Activated naive CD4-positive, alpha-beta T cell treated with anti-CD3 and anti-CD28 coated beads for 36 hours (primary cell): ENCODE measurements at places on chromosomes 1 and 21. TPM values are rescaled to one million over a fixed set of nuclear protein-coding genes. Genes with fewer than 3 reads are reported as not detected.
A peak's percentile ranks its signal among the peaks of the same experiment; 100 is the strongest.

Gene SYTL1
- 29.2 TPM for total RNA-seq

Gene SDC3
- 0.49 TPM for total RNA-seq

Gene DIO1
- not detected for total RNA-seq

Gene RNU1-3
- 1,386 TPM for total RNA-seq

Gene KCNQ4
- total RNA-seq, result 0.49 TPM

Gene TADA1
- 19.6 TPM for total RNA-seq

Gene AADACL4
- not detected for total RNA-seq

Gene ELAPOR1
- total RNA-seq, result 4.4 TPM

Gene S100A14
- total RNA-seq, result not detected

Gene LIX1L
- 44.3 TPM for total RNA-seq

Gene DNAJB4
- 10.4 TPM for total RNA-seq

Gene PTAFR
- total RNA-seq, result 0.07 TPM

Gene NR1I3
- total RNA-seq, result not detected

Gene C1QTNF12
- total RNA-seq, result 7.8 TPM

Gene PPM1J
- total RNA-seq, result 1.0 TPM

DNA sequence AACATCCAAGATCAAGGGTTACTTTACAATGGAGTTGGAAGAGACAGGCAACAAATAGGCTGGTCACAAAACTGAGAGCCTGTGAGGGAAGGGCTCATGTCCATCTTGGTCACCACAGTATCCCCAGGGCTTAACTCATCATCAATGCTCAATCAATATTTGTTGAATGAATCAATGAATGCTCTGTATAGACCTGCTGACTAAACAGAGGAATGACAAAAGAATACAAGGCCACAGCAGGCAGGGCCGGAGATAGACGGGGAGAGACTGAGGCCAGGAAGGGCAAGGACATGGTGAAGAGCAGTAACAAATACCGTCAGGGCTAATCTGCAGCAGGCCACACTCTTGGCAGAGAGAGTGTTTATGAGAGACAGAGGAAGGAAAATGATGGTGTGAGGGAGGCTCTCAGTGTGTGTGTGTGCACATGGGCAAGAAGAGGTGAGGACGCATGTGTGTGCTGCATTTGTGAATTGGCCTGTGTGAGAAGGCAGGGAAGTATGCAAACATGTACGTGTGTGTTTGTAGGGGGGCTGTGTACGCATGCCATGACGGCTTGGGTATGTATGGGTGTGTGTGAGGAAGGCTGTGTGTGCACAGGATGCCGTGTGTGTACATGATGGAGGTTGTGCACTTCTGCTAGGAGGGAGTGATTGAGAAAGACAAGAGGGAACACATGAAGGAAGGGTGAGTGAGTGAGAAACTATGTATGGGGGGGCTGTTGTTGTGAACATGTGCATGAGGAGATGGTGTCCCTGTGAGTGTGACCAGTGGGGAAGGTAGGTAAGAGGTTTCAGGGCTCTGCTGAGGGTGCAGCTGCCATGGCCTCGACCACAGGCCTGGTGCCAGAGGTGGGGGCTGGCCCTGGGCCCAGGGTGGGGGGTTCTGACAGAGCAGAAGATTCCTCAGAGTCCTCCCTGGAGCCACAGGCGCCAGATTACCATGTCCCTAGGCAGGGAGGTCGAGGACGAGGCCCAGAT, 15.4 kb downstream of the AHDC1 start:
- DNase-seq, result no peak

GRCh38 chr1:240999826-241000225, 357.2 kb downstream of the RGS7 start:
- no peak for DNase-seq

- no peak for DNase-seq
These were observed 37.7 kb upstream of the TMEM125 start for GRCh38 chr1:43232074-43232473.

GRCh38 chr21:41365377-41366107, 3.7 kb downstream of the MX2 start:
- no peak for DNase-seq

GRCh38 chr1:242524571-242525359, at the start of gene PLD5:
Gene PLD5 (minus strand): TSS chr1:242524697.
- DNase-seq, result no peak

GRCh38 chr1:182280504-182280900, 111.1 kb downstream of the GLUL start:
- no peak for DNase-seq

DNA sequence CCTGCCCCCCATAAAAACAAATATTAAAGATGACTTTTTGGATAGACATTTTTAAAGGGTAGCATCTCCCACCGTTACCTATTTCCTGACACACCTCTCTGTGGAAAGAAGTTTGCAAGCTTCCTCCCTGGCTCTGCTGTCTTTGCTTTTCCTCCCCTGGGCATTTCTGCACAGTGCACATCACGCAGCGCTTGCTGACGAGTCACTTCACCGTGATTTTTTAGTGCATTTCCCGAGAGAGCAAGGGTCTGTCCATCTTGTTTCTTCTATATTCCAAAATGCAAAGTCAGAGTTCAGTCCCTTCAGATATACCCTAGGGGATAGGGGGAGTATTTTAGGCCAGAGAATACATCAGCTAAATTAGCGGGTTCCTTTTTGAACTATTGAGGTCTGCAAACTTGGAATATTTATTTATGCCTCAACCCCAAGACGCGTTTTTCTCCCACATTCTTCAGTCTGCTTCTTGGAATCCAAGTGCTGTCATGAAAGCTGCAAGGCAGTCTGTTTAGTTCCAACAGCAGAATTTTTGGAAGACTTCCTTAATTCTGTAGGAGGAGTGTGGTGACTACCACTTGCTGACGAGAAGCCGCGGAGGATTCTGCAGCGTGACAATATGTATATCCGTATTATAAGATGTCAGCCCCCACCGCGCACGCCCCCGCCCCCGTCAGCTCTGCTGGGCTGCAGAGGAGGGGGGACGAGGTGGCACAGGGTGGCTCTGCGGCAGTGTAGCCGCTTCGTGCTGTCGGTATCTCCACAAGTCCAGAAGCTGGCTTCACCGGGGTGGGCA, 22.4 kb downstream of the SMYD2 start:
- DNase-seq, result no peak

DNA sequence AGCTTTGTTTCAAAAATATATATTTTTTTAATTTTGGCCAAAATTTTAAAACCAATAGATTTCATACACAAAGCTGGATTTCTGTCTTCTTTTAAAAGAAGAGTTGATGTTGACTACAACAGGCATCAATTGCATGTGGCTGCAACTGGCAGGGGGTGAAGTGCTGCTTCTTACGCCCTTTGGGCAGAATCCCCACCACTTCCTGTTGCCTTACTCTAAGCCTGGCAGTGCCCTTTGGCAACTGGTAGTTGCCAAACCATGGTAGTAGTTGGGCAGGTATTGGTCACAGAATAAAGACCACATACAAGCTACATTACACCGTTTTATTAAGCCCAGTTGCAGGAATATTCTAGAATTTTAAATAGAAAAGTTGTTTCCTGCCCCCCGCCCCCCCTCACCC, 17.0 kb downstream of the LAMC2 start:
- no peak for DNase-seq

GRCh38 chr21:36388835-36389234, 3.6 kb downstream of the CHAF1B start:
- peak; percentile 13 for DNase-seq

GRCh38 chr1:77996734-77997133, 8.0 kb upstream of the DNAJB4 start:
- no peak for DNase-seq

DNA sequence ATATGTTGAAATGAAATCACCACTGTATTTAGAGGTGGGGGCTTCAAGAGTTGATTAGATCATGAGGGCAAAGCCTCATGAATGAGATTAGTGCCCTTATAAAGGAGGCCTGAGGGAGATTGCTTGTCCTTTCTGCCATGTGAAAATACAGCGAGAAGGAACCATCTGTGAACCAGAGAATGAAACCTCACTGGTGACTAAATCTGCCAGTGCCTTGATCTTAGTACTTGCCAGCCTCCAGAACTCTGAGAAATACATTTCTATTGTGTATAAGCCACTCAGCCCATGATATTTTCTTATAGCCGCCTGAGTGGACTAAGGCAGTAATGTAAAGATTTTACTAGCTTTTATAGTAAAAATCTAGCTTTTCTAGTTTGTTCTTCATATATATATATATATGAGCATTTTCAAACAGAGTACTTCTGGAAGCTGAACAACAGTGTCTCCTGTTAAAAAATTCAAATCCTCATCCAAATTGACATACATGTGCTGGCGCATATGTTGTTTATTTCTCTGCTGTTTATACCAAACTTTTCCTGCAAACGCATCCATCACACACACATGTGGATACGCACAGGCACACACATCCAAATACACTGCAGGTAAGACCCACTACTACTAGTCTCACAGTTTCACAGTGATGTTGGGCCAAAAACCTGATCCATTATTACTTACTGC, 213.1 kb downstream of the RGS7 start:
- no peak for DNase-seq

DNA sequence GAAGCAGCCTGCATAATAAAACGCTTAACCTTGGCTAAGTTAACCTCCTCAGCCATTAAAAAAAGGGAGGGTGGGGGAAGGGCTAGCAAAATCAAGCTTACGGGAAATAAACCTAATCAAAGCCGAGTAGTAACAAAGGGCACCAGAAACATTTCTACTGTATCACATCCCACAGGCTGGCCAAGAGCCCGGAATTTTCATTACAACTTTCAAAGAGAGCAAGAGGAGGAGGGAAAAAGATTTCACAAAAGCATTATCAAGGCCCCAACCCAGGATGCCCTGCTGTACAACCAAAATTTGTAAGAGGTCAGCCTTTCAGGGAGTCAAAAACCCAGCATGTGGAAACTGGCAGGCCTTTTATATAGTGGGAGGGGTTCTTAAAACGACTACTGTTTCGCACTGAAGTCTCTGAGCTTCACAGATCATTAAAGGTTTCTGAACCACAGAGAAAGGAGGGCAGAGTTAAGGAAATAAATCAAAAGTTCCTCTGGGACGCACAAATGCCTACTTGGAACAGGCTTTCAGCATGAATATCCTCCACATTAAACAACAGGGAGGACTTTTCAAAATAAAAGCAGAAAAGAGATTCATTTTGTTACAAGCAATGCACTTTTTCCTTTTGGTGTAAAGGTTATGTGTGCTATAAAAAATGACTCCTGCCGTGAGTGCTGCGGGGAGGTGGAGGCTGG, 90.4 kb downstream of the SLC45A1 start:
- no peak for DNase-seq

DNA sequence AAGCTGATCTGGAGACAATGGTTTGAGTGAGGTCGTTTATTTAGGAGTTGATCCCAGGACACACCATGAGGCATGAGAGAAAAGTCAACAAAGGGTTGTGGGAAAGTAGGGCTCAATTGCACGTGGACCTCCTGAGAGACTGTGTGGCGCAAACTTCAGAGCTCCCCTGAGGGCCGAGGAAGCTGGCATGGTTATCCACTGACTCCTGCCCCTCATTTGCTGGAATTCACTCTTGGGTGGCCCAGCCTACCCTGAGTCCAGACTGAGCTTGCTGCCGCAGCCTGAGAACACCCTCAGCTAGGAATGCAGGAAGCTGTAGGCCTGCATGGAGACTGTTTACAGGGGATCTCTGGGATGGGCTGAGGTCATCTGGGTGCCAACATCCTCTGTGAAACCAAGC, 301.0 kb downstream of the RWDD3 start:
- no peak for DNase-seq

GRCh38 chr1:240813720-240814119, 201.8 kb upstream of the GREM2 start:
- no peak for DNase-seq

DNA sequence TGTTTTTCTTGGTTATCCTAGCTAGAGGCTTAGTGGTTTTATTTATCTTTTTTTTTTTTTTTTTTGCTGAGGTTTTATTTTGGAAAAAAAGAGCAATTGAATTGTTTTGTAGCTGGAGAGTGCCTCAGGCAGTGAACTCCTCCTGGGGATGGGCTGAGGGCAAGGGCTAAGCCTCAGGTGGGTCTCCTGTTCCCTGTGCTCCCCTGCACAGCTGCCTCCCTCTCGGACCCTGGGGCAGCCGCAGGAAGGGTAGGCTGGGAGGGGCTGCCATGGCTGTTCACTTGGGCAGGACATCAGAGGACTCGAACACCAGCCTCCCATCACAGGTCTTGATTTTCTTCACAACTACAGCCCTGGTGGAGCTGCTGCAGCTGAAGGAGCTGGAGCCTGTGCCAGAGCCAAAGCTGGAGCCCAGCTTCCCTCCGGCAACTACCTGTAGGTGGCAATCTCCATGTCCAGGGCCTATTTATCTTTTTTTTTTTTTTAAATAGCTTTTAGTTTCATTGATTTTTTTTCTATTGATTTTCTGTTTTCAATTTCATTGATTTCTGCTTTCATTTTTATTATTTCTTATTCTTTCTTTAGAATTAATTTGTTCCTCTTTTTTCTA, 28.9 kb downstream of the LEPR start:
- DNase-seq, result no peak

- DNase-seq, result no peak
These were observed 75.3 kb downstream of the KCNK1 start for GRCh38 chr1:233689017-233689747.

- no peak for DNase-seq
These were observed 14.7 kb upstream of the CFAP126 start for GRCh38 chr1:161382214-161383019.

- no peak for DNase-seq
These were observed 17.4 kb downstream of the MTR start for GRCh38 chr1:236812334-236813030.

DNA sequence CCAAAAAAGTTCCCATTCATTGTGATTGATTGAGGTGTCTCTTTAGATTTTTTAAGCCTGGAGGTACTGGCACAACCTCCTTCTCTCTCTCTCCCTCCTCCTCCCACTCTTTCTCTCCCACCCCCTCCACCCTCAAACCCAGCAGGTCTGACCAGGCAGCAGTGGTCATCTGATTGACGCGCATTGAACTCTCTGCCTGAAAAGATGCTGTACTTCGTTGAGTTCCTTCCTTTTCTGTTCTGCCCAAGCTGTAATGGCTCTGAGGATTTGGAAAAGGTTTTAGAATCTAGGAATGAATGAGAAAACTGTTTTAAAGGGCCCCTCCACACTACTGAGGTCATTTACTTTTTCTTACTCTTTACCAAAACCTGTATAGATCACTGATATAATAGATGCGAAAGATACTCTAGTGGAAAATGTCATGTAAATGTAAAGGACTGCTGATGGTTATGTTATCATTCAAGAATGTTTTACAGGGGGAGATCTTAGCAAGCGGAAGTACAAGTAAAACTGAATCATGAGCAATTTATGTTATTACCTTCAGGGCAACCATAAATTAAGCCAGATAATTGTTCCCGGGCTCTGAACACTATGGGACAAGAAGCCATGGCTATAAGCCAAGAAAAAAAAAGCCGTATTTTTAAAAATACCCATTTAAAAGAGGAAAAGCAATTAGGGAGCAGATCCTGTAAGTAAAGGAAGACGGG, 25.2 kb upstream of the DYRK1A start:
- DNase-seq, result no peak

DNA sequence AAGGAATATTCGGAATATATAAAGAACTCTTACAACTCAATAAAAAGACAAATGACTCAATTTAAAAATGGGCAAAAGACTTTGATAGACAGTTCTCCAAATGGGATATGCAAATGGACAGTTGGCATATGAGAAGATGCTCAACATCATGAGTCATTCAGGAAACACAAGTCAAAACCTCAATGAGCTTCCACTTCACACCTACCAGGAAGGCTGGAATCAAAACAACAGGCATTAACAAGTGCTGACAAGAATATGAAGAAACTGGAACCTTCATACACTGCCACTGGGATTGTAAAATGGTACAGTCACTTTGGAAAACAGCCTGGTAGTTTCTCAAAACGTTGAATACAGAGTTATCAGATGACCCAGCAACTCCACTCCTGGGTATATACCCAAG, 17.2 kb downstream of the PGBD5 start:
- no peak for DNase-seq
